ENCODE measurements at places on chromosomes 12 and 14.
A peak's percentile ranks its signal among the peaks of the same experiment; 100 is the strongest.

DNA sequence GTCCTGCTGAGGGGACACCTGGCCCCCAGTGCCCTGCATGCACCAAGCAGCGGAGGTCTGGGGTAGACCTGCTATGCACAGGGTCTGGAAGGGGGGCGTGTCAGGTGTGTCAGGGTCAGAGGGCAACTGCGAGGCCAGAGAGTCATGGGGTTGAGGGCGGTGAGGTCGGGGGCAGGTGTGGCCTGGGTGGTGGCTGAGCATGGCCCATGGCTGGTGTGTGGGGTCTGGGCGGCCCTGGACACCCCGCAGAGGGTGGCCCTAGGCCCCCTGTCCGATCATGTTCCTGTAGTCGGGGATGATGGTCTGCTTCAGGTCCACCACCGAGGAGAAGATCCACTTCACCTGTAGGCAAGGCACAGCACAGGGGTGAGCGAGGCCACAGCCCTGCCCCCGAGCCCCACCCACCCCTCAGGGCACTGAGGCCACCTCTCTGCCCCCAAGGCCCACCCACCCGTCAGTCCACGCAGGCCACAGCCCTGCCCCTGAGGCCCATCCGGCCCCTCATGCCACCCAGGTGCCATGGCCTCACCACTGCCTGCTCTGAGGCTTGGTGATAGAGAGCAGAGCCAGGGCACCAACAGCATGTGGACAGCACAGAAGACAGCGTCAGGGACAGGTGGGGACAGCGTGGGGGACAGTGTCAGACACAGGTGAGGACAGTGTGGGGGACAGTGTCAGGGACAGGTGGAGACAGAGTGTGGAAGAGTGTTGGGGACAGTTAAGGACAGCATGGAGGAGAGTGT, 211.3 kb downstream of the TMEM121 start:
- DNase-seq = no peak

DNA sequence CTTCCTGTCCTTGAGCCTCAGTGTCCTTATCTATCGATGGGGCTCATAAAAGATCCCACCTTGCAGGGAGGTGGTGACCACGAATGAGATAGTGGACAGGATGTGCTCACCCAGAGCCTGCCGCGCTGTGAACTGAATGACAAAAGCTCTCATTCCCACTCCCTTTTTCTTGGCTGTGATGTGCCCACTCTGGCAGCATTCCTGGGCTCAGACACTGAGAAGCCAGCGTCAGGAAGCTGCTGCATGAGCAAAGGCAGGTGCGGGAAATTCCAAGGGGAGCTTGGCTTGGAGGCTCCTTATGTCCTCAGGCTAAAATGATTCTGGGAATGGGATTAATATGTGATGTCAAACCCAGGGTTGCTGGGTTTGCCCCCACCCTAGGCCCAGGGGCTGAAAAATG, 61.6 kb downstream of the EFCAB11 start:
- no peak for DNase-seq

DNA sequence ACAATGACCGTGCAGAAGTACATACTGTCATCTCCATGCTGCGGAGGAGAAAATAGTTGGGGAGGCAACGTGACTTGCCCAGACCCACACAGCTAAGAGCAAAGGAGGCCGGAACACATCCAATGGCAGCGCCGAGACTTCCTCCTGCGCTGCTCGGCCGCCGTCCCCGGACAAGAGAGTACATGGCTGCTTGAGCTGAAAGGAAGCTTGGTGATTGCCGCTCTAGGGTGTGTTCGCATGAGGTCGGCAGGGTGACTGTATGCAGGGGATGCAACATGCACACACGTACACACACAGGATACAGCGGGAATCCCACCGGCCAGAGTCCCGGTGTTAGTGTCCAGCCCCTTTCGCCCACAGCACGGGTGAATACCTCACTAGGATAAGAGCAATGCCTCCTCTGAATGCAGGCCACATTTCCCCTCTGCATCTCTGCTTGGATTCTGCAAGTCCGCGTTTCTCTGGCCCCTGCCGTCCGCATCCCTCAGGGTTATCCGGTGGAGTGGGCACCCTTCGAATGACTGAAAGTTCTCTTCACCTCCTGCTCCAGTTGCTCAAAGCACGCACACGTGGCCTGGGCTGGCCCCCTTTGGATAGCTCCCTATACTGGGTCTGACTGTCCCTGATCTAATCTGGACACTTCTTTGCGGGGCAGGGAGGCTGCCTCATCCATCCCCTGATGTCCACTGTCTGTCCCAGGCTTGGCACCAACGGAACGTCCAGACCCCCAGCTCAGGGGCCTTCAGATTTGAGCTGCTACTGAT, 78.8 kb downstream of the GSC start:
- DNase-seq = no peak

GRCh38 chr12:92175961-92176360, 30.3 kb upstream of the BTG1 start:
- DNase-seq = no peak

GRCh38 chr14:93331728-93332396, 974 bp downstream of the BTBD7 start:
- DNase-seq = no peak

DNA sequence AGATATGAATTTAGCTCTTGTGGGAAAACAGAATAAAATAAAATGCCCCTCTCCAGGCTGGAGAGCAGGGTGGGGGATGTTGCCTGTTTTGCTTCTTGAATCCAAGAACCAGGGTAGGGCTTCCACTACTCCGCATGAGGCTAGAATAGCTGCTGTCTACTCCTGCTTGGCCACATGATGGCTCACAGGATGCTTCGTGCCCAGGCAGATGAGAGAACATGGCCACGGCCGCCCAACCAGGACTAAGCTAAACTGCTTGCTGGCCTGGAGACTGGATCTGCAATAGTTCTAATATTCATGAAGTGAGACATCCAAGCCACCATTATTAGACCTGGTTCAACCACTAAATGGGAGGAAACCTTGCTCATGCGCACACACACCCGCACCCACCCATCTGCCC, 122.2 kb upstream of the METAP2 start:
- no peak for DNase-seq

- no peak for DNase-seq
Measured at GRCh38 chr14:92952481-92953298, 29.7 kb downstream of the CHGA start.

GRCh38 chr12:80625051-80625450, 82.4 kb upstream of the MYF6 start:
- DNase-seq = no peak

GRCh38 chr14:79083356-79083755, 913.2 kb downstream of the NRXN3 start:
- no peak for DNase-seq

GRCh38 chr14:63781686-63782085, 53.8 kb upstream of the SGPP1 start:
- no peak for DNase-seq

DNA sequence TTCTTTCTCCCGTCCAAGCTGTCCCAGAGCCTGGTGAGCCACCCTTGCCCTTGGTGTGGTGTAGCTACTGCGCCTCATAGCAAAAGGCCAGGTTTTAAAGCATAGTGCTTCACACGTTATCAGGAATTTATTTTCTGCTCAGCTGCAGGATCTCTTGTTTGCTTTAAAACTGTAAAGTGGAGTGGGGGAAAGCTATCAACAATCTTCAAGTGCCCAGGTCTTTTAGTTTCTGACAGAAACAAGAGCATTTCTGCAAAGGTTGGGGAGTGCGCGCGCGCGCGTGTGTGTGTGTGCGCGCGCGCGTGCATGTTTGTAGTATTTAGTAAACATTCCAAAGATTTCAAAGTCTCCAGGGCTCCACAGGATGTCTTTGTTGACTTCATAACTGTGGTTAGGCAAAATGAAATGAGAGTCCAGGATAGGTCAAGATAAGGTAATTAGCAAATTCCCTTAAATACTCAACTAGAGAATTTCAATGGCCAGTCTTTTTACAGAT, 45.5 kb downstream of the EML1 start:
- no peak for DNase-seq

GRCh38 chr12:84877340-84877739, 35.3 kb downstream of the SLC6A15 start:
- no peak for DNase-seq

DNA sequence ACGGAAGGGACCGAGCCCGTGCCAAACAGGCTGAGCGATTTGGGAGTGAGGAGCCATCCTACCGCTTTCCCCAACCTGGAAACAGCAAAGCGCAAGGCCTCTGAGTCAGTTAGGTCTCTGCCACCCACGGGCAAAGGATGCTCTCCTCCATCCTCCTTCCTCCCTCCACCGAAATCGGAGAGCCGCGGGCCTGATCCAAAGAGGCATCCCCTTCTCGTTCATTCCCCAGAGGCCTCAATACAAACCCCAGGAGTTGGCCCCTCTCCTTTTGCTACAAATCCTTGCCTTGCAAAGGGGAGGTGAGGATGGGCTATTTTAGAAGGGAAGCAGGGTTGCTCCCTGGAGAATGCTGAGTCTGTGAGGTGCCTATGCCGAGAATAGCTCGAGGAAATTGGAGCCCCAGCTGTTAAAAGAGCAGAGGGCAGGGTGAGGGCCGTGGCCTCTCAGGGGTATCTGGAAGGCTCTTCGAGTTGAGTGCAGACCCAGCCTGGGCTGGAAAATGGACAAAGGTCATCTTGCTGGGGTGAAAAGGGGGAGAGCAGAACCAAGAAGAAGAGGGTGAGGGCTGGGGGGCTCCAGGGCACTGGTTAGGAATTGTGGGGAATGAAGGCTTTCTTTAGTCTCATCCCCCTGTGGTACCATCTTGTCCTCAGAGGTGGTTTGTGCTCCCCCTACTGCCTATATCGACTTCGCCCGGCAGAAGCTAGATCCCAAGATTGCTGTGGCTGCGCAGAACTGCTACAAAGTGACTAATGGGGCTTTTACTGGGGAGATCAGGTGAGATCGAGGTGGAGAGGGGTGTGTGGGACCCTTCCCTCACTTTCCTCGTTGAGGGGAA, 1.1 kb downstream of the TPI1 start:
- no peak for DNase-seq

- DNase-seq = no peak
Measured at GRCh38 chr12:85765453-85765869, 70.7 kb downstream of the RASSF9 start.

- no peak for DNase-seq
Measured at GRCh38 chr14:91877376-91877915, 10.1 kb upstream of the TC2N start.

DNA sequence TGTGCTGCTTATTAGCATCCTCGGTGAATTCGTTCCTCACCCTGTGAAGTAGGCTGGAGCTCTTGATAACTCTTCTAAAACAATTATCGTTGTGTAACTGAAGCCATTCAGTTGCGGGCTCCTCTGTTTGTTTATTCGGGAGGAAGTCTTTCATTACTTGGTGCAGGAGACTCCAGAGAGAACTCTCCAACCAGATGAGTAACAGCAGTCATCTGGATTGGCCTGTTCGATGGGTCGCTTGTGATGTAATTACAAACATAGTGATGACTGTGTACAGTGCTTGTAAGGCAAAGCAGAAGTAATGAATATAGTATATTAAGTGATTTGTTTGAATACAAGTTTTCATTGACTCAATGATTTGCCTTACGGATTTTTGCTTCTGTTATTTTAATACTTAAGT, 10.9 kb downstream of the ATP6V0A2 start:
- no peak for DNase-seq

DNA sequence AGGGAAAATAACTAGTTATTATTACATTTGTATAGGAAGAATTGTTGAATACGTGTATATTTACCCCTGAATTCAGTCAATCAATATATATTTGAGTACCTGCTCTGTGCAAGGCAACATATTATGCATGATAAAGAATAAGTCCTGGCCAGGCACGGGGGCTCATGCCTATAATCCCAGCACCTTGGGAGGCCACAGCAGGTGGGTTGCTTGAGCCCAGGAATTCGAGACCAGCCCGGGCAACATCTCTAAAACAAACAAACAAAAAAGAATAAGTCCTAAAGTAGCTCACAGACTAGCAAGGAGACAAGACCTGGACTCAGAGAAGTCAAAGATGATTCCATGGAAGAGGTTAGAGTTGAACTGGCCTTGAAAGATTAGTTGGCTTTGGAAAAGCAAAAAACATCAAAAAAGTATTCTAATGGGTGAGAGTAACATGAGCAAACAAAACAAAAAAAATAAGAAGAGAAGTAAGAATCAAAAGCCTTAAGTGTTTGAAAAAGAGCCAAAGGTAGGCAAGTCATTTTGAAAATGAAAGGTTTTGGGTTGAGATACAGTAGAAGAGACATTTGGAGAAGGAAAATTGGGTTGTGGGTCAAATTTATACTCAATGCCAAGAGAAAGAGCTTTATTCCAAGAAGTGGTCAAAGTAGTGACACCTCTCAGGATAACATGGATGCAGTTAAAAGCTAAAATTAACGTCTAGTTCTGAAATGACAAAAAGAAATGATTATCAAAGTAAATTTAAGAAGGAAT, 115.2 kb upstream of the BCAT1 start:
- DNase-seq = no peak

DNA sequence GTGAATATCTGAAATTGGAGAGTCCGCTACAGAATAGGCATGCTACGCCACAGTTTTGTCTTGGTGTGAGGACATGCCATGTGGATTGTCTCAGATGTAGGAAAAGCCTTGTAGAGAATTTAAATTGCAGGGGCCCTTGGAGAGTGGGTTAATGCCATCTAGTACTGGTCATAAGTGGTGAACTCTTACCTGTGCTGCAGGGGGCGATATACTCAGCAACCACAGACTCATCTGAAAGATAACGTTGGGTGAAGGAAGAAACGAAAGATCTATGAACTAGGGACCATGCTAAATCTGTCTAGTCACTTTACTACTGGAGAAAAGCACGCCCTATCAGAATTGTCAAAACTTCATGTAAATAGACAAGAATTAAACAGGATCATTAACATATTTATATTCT, 33.7 kb upstream of the A2M start:
- no peak for DNase-seq

DNA sequence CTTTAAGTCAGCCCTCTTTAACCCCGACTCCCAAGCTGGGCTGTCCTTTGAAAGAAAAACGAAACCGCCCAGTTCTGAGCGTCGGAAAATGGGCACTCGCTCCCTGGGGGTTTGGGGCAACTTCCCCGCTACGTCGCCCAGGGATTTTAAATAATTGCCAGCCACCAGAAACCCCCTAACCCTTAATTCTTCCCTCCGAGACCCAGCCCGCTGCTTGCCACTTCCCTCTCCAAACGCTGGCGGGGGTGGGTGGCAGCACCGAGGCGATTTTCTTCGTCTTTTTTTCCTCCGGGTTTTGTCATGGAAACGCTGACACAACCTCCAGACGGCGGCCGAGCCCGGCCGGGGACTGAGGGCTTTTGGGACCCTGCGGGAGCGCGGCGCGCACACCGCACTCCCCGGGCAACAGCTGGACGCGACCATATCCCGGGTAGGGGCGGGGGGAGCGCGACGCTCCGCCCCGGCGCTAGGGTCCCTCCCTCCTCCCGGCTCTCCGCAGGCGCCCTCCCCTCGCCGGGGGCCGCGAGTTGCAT, at the start of gene CHST11:
Gene CHST11 (plus strand): TSS at position 532 of the 533 bp plus-strand sequence.
- peak; percentile 47 for DNase-seq

GRCh38 chr12:93186131-93186530, 191.6 kb upstream of the NUDT4 start:
- DNase-seq = no peak

Data from activated CD4-positive, CD25-positive, alpha-beta regulatory T cell treated with anti-CD3 and anti-CD28 coated beads, Interleukin-2, amount 50 U/mL, for 16 hours (primary cell).